ENCODE measurements at places on chromosomes 4 and X.
A peak's percentile ranks its signal among the peaks of the same experiment; 100 is the strongest.

GRCh38 chr4:104490770-104491480, 3.8 kb downstream of the CXXC4 start:
- peak; percentile 85 for DNase-seq

GRCh38 chrX:23937100-23937499, 29.3 kb downstream of the CXorf58 start:
- DNase-seq, result no peak

DNA sequence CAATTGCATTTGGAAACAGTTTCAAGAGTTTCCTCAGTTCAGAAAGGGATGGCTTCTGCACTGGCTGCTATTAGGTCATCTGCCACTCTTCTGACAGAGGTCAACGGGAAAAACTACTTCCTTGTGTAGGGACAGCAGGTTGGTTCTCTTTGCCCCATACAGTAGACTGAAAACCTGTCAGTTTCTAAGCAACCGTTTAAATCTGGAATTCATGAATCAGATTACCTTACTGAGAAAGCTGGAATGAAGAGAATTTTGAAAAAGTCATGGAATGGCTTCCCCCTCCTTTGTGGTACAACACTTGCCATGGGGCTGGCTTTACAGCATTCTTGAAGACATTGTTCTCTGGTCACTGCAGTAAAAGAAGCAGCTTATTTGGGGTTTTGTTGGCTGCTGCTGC, 240.3 kb downstream of the IL1RAPL2 start:
- DNase-seq, result no peak

GRCh38 chr4:59200992-59201391, 1999.1 kb upstream of the ADGRL3 start:
- DNase-seq, result no peak

DNA sequence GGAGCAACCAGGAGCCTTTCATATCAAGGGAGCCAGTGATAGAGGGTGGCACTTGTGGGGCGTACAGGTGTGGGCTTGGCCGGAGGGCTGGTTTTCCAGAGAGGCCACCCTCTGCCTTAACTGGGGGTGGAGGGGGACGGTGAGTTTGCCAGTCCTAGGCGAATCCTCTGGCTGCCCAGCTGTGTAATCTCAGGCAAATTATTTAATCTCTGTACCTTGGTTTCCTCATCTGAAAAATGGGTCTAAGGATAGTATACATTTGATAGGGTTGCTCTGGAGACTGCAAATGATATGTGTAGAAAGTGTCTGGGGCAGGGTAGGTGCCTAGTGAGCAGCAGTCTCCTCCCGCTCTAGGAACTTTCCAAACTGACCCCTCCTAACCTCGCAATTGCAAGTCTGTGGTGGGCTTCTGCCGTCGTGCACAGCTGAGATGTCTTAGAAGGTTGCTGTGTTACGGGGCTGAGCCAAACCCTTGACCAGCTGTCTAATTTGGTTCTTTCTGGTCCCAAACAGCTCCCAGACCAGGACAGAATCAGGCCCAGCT, 3.8 kb upstream of the CXCR3 start:
- no peak for DNase-seq

GRCh38 chrX:72659723-72660122, 54.4 kb downstream of the PHKA1 start:
- no peak for DNase-seq

GRCh38 chrX:134679221-134679620, 20.9 kb upstream of the PLAC1 start:
- no peak for DNase-seq

DNA sequence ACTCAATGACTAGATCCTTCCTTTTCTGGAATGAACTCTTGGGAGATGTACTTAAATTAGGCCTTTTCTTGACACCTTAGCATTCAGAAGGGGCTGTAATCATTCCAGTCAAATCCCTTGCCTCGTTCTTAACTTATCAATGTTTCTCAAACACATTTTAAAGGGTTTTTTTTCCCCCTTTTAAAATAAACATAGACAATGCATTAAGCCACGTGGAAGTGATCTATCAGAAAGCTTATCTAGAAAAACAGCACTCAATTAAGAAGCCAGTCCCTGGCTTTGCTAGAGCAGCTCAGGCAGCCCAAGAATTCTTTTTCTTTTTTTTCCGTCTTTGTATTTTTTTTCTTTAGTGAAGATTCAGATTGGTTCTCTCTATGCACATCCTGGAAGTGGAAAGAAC, 118.2 kb downstream of the PCDH7 start:
- no peak for DNase-seq

GRCh38 chrX:110044346-110045249, 41.7 kb downstream of the TMEM164 start:
- no peak for DNase-seq

DNA sequence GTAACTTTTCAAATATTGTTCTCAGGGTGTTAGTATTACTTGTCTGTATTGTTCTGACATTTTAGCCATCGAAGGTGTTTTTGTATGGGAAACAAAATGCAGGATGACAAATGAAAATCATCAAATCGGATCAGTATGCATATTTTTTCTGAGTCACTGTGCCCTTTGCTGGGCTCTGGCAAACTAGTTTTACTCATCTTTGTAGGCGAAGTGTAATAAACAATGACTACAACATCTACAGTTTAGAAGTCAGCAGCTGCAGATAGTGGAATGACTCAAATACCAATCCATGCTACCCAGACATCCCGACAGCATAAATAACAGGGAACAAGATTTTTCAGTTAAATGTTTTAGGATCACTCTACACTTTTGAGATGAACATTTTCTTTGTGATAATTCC, 557.3 kb upstream of the TENM3 start:
- DNase-seq, result no peak

- no peak for DNase-seq
These were observed 1.5 kb upstream of the UGT2B17 start for GRCh38 chr4:68577590-68577989.

DNA sequence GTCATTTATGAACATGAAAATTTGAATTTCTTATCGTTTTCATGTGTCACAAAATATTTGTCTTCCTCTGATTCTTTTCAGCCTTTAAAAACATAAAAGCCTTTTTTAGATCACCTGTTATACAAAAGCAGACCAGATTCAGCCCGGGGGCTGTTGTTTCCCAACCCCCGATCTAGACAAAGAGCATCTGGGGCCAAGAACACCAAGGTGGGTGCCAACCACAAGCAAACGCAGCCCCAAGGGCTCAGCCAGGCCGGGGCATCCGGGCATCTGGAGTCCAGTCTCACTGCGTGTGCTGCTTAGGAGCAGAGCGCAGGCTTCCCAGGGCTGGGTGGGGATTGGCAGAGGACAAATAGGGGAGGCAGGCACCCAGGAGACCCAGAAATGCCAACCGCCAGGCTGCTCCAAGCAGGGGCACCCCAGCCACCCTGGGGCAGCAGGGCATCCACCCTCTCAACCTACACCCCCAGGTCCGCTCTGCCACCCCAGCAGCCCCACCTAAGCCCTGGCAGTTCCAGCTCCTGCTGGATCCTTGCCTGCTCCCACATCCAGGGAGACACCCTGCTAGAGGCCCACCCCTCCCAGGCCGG, 78.0 kb downstream of the HMX1 start:
- no peak for DNase-seq

DNA sequence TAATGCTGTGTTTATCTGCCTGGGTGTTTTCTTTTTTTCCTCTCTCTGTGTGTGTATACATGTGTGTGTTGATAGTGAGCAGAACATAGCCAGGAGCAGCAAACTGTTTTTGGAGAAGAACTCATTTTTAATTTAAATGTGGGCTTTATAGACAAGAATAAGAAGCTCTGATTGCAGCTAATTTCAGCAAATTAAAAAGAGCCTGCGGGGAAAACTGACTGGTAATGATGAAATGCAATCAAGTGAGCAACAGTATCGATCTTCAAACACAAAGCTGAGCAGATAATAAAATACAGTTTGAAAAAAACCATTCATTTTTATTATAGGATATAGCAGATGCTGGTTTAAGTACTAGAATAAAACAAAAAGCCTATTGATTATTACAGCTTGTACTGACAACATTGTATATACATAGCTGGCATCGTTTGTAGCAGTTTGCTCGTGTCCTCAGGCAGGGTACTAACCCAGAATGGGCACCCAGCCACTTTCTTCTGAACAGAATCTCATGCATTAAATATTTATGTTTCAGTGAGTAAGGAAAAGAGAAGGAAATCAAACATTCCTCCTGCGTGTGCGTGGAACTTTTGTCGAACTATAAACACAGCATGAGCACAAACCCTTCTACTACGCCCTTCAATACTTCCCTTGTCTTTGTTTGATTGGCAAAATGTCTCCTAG, 73.5 kb upstream of the ZFP42 start:
- no peak for DNase-seq

DNA sequence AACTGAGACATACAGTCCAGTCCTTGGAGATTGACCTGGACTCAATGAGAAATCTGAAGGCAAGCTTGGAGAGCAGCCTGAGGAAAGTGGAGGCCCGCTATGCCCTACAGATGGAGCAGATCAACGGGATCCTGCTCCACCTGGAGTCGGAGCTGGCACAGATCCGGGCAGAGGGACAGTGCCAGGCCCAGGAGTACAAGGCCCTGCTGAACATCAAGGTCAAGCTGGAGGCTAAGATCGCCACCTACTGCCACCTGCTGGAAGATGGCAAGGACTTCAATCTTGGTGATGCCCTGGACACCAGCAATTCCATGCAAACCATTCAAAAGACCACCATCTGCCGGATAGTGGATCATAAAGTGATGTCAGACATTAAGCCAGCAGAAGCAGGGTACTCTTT, 20.4 kb upstream of the FRMPD3 start:
- DNase-seq, result no peak

- DNase-seq, result no peak
These were observed 48.3 kb downstream of the HMGB3 start for GRCh38 chrX:151031391-151031975.

DNA sequence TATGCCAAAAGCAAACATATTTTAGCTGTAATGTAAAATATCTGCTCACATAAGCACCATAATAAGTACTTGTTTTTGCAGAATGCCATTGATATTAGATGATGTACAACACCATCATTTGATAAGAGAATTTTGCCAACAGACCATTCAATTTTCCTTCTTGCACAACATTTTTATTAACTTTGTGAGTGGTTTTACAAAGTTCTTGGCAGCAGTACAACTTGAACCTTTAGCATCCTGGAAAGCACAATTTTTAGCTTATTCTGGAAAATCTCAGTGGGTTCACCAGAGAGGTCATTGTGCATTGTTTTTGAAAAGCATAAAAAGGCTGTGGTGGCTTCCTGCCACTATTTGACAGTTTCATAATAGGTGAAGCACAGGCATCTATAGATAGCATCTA, 26.4 kb upstream of the REPS2 start:
- no peak for DNase-seq

- no peak for DNase-seq
These were observed 1.7 kb downstream of the PDGFC start for GRCh38 chr4:156969911-156970310.

DNA sequence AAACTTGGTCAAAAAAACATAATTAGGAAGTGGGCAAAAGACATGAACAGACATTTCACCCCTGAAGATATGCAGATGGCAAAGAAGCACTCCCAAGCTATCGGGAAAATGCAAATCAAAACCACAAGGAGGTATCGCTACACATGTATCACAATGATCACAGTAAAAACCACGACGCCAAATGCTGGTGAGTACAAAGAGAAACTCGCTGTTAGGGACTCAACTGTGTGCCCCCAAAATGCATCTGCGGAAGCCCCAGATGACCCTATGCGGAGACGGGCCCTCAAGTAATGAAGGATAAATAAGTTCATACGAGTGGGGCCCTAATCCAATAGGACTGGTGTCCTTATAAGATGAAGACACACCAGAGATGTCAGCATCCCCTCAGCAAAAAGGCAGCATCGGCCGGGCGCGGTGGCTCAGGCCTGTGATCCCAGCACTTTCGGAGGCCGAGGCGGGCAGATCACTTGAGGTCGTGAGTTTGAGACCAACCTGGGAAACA, 10.2 kb downstream of the GAK start:
- peak; percentile 16 for DNase-seq

- no peak for DNase-seq
These were observed 193.0 kb downstream of the MGST2 start for GRCh38 chr4:139858436-139859205.

- no peak for DNase-seq
These were observed 12.2 kb upstream of the WFS1 start for GRCh38 chr4:6257247-6258025.

GRCh38 chrX:88416002-88416401, 331.0 kb upstream of the CPXCR1 start:
- no peak for DNase-seq

GRCh38 chr4:7985072-7985471, 45.4 kb upstream of the AFAP1 start:
- DNase-seq, result no peak

DNA sequence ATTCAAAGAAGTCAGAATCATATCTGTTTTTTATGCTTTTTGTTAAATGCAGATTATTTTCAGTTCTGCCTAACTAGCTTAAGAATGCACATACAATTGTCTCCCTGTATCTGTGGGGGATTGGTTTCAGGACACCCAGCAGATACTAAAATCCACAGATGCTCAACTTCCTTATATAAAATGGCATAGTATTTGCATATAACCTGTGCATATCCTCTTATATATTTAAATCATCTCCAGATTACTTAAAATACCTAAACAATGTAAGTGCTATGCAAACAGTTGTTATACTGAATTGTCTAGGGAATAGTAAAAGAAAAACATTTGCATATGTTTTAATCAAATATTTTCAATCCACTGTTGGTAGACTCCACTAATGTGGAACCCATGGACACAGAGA, 279.4 kb downstream of the TMA16 start:
- no peak for DNase-seq

GRCh38 chrX:9848718-9849479, 62.7 kb downstream of the SHROOM2 start:
- no peak for DNase-seq

- DNase-seq, result no peak
These were observed 46.2 kb downstream of the GUCY1B1 start for GRCh38 chr4:155805016-155805415.

- no peak for DNase-seq
These were observed 370.6 kb downstream of the MAGEB5 start for GRCh38 chrX:26586570-26586969.

- DNase-seq, result no peak
These were observed 218.6 kb upstream of the GK2 start for GRCh38 chr4:79626611-79627010.

GRCh38 chr4:185589067-185589836, 53.9 kb upstream of the PDLIM3 start:
- no peak for DNase-seq

GRCh38 chrX:150841456-150842197, 56.8 kb downstream of the CD99L2 start:
- no peak for DNase-seq

- no peak for DNase-seq
These were observed 8.7 kb downstream of the TIMP1 start for GRCh38 chrX:47590984-47591383.

GRCh38 chr4:158704274-158704673, 18.9 kb downstream of the PPID start:
- no peak for DNase-seq

DNA sequence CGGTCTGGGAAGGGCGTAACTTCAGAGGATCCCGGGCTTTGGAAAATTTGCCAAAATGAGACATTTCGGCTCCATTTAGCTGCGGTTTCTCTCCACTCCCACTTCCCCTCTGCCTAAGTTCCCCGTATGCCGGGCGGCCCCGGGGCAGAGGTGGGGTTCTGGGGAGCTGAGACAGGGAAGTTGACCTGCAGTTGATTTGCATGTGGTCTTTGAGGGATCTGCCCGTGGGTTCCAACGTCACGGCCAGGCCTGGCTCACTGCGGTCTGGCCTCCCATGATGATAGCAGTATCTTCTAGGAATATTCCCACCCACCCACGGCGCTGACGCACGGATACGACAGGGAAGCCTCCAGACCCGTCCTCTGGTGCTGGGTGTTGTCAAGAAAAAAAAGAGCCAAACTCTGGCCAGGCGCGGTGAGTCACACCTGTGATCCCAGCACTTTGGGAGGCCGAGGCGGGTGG, 27.3 kb upstream of the CRLF2 start:
- peak; percentile 80 for DNase-seq

GRCh38 chr4:149914119-149915115, 98.8 kb upstream of the IQCM start:
- DNase-seq, result no peak
